Cerebellar cortex (tissue), 1 donor: ENCODE measurements at places on chromosomes 6 and 20.

DNA sequence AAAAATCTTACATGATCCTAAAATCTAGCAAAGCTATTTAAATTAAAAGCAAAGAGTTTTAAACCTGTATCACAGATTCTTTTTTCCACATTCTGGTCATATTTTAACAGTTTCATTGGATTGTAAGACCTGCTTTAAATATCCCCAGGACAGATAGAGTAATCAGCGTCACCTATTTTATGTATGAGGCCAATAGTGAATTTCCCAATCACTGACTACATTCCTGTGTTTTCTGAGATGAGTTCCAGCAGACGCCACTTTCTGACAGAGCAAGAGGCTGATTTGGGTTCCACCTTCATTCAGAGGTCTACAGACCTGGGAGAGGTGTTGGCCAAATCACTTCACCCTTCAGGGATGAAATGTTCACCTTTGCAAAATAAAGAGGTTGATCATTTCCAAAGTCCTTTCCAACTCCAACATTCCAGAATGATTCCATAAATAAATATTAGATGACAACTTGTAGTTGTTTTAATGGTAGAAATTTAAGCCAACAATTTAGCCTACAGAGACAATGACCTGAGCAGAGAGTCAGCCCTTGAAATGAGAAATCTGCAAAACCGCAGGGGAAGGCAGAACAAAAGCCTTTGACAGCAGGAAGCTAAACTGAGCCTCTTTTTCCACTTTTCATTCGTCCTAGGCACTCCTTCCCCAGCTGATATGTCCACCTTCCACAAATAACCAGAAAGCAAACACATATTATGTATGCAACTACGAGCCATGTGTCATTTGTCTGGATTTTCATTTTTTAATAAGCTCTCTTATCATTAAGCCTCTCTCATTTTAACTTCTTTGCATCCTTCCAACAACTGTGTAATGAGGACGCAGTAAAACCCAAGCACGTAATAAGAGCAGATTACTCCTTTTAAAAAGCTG, 105.2 kb downstream of the TFAP2A start:
- no peak for DNase-seq

- DNase-seq, result peak; percentile 91
Observed at GRCh38 chr6:23533944-23534343, 592.1 kb upstream of the NRSN1 start.

DNA sequence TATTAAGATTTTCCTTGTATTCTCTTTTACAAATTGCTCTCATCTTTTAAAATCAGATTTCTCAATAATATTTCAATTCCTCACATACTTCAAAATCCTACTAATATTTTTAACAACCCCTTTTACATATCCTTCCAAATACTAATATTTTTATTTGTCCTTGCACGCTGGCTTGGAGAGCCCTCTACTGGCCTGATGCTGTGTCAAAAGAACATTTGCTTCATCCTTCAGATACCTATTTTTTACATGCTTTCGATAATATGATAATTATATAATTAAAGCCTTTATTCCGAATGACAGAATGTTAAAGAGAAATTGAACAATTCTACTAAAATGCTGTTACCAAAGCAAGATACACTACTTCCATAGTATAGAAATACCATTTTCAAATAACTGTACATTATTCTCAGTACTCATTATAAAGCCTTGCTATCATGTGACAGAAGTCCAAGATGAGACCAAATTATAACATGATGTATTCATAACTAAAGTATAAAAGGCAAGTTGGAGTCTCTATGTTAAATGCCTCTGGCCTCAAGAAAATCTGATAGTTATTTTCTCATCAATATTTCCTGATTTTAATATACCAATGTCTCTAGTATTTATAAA, 39.0 kb upstream of the PLN start:
- DNase-seq, result peak; percentile 37

DNA sequence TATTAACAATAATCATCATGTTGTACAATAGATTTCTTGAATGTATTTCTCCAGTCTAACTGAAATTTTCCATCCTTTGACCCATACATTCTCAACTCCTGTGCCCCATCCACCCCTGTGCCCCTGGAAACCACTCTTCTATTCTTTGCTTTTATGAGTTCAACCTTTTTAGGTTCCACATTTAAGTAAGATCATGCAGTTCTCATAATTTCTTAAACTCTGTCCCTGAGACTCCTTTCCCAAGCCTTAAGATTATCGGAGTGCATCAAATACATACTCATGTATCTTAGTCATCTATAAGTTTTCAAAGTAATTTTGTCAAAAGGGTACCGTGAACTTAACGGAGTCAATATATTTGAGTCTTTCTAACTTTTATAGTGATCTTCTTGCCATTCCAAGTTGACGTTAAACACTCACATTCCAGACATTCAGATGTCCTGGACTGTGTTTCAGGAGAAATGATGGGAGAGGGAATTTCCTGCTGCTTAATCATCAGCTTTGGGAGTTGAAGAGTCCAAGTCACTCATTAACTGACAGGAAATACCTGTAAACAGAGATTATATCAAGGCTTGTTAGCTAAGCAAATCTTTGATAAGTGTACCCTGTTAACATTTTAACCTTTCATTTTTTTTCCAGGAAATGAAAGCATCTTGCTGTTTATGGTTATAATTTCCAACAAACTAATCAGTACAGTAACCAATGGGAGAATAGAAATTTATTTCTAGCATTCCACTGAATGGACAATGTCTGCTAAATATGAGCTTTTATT, 73.3 kb downstream of the ADGRG6 start:
- DNase-seq, result peak; percentile 10

- no peak for DNase-seq
Observed at GRCh38 chr20:6686171-6686570, 81.3 kb upstream of the BMP2 start.

DNA sequence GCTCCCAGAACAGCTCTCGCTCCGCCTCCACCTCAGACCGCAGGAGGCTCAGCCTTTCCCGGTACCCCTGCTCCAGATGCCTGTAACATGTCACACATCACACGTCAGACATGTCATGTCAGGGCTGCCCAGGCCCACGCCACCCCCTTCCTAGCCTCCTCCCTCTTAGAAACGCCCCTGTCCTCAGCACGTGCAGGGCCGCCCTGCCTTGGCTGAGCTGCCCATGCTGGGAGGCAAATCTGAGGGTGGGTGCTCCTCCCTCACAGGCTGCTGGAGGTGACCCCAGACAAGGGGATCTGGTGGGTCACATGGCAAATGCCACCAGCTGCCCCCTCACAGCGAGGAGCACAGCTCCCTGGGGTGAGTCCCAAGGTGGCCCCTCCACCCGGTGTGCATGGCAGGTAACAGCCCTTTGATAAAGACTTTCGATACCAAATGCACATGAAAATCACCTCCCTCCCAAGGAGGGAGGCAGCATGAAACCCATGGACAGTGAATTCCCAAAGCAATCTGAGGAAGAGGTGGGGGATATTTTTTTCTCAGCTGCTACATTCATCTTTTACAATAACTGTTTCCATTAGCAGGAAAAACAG, 84.1 kb downstream of the GINS1 start:
- no peak for DNase-seq

DNA sequence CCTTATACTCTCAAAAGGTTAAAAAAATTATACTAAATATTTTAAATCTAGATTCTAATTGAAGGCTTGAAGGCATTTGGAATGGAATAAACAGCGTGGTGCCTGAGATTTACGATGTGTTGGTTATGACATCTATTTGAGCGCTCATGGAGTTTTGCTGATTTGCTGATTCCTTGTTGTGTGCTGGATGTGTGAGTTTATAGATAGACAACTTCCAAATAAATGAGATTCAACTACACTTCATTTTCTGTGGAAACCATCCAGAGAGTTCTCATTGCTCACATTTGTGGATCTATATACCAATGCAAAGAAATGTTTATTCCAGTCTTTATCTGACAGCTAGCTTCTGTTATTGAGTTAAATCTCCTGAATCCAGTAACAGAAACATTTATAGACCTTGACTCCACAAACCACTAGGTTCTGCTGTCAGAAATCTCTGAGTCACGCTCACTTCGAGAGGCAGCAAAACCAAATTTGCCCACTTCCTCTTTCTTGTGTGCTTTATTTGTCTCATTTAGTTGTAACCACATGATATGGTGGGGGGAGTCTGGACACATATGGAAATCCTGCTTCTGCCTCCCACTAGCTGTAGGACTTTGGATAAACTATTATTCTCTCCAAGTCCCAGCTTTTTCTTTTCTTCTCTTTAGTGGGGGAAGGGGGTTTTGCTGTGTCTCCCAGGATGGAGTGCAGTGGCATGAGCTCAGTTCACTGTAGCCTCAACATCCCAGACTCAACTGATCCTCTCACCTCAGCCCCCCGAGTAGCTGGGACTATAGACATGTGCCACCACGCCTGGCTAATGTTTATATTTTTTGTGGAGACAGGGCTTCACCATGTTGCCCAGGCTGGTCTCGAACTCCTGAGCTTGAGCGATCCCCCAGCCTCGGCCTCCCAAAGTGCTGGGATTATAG, 54.5 kb downstream of the IPCEF1 start:
- no peak for DNase-seq

DNA sequence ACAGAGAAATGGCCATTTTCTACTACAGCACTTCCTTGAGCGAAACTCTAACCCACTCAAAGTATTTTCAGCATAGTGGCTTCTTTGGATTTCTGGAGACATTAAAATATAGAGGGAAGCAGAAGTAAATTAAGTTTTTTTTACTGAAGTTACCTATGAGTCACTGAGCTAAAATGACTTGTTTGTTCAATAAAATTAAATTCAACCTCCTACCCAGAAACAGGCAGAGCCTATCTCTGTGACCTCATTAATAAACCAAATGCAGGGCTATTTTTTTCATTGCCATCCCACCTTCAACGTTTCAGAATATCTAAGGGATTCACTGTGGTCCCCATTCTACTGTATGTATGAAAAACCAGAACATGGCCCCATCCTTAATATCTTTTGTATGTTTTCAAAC, 133.0 kb downstream of the MTFR2 start:
- no peak for DNase-seq

- DNase-seq, result no peak
Observed at GRCh38 chr6:31007694-31008093, 2.6 kb upstream of the MUC22 start.

DNA sequence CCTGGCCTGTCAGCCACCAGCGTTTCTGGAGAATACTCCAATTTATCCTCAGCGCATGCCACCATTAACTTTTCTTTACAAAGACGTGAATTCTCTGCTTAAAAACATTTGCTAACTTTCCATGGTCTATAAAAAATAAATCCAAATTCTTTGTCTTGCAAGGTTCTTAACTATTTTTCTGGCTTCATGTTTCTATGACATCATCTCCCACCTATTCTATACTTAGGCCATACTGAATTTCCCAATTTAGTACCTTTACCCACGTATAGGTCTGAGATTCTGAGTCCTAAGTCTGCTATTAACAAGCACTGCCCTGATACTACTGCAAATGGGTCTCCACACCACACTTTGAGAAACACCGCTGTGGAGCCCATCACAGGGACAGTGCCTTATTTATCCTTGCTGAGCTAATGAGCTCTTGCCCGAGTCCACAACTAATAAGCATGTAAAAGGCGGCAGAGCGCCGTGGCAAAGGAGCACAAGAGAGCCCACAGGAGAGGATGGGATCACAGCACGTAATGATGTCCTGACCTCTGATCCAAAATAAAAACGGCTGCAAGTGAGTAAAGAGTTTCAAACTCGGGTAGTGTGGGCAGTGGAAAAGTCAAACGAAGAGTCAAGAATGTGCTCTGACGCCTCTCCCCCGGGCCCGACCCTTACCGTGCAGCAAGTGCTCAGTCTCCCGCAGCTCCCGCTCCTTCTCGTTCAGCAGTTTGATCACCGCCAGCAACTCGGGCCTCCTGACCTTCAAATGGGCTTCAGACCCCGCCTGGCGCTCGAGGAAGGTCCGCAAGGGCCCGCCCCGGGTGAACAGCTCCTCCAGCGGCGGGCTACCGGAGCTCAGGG, 519 bp downstream of the MTRF1L start:
- DNase-seq, result peak; percentile 37

GRCh38 chr6:4021854-4022695, 56.9 kb downstream of the FAM217A start:
- DNase-seq, result no peak
